H9 (cell line): ENCODE measurements at places on chromosomes 3 and 15. TPM values are rescaled to one million over a fixed set of nuclear protein-coding genes. Genes with fewer than 3 reads are reported as not detected.

ROPN1 gene
- total RNA-seq: not detected in 2 replicates

DNA sequence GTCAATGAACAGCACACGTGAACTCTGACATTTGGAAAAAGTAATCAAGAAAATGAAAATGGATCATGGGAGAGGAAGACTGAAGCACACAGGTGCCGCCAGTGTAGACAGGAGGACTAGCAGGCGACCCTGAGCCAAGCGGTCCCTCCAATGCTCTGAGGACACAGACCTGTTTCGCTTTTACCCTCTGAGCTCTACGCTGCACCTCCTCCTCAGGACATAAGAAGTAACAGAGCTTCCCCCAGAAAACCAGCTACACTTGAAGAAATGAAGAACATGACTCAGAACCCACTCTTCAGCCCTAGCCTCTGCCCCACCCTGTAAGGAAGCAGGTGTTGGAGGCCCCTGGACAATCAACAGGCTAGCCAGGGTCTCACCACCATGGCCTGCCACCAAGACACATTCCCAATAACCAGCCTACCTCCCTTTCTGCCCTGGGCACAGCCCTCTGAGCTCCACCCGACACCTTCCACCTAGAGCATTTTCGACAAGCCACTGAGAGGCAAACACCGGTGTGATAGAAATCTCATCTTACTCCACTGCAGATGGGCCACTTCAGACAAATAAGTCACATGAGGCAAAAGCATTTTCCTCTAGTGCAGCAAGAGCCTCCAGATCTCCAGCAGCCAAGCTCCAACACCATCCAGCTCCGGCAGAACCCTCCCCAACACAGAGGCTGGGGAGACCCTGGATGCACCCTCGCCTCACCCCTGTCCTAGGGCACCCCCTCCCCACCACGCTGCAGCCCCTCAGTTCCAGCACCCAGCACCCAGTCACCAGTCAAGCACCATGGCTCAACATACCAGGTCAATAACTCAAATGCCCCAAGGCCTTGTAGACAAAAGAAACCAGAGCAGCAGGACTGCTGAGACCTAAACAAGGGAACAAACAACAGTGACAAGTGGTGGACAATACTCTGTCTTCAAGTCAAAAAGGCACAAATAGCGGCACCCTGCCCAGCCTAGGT is 11.4 kb downstream of the FAM174B start:
- no peak for DNase-seq
- H3K27me3 ChIP-seq: no peaks in the 10 kb centered on the region
- peaks cover 11% of the 10 kb centered on the region for H3K36me3 ChIP-seq
- peaks cover 30% of the 10 kb centered on the region for H3K4me1 ChIP-seq

DNA sequence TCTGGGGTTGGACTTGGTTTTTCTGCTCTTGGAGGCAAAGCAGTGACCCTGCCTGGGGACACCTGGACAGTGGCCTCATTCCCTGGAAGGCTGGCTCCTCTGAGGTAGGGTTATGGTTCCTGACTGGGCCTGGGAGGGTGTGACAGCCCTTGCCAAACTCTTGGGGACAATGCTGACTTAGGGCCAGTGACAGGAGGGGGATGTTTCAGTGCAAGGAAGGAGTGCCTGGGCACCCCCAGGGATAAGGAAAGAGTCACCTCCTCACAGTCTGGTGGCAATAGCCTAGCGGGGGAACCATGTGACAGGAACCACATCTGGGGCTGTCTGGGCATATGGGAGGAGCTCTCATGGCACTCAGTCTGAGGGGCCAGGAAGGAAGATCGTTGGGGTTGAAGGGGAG is 91.8 kb downstream of the ABHD5 start:
- H3K36me3 ChIP-seq: no peaks in the 10 kb centered on the region
- no peak overlapping the region for H3K4me3 ChIP-seq

DNA sequence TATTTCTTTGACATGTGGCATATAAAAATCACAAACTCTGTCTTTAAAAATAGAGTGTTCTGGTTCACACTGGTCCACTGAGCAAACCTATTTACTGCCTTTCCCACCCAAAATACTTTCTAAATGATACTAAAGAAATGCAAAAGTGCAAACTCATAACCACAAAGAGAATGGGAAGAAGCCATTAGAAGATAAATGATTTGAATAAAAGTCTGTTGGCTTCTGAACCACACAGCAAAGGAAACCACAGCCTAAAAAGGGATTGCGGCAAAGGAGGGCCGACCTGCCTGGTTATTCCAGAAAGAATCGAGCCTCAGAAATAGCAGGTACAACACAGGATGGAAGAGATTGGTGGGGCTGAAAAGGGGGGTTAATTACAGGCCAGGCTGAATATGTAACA is 599.5 kb downstream of the FHIT start:
- no peak for DNase-seq
- H3K4me3 ChIP-seq: no peak overlapping the region
- H3K4me1 ChIP-seq: peaks cover 4% of the 10 kb centered on the region; the same call in 1 of the 2 replicates
- no peak overlapping the region for H3K27ac ChIP-seq

- DNase-seq: no peak
- no peaks in the 10 kb centered on the region for H3K36me3 ChIP-seq
- H3K27me3 ChIP-seq: no peaks in the 10 kb centered on the region
- no peak overlapping the region for H3K4me3 ChIP-seq
Measured at GRCh38 chr3:174955513-174956016, 96.4 kb downstream of the NAALADL2 start.

GOLGA8T gene
- 0.53 TPM in 1 of 2 replicates, not detected in the other for total RNA-seq

GOLGA8H gene
- 0.70 and 0.94 TPM in 2 replicates for total RNA-seq

DNA sequence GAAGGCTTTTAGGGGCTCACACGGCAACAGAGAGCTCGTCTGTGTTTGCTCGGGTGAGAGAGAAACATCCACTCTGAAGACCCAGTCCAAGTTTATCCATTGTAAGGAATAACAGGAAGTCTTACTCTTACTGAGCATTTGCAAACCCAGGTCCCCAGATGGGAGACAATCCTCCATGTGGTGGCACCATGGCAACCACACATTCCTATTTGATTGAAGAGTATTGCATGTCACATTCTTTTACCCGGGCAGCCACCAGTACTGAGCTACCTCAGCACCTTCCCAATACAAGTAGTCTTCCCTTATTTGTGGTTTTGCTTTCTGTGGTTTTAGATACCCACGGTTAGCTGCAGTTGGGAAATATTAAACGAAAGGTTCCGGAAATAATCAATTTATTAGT is 302.9 kb upstream of the RASGRP1 start:
- no peak overlapping the region for H3K4me3 ChIP-seq
- H3K27ac ChIP-seq: no peak overlapping the region

- no peak overlapping the region for H3K27ac ChIP-seq
- no peaks in the 10 kb centered on the region; the same call in 1 of the 3 replicates for H3K36me3 ChIP-seq
- no peak overlapping the region for H3K4me3 ChIP-seq
- DNase-seq: no peak
- H3K4me1 ChIP-seq: peaks cover 2% of the 10 kb centered on the region; the same call in 1 of the 2 replicates
Measured at GRCh38 chr3:191761906-191762305, 300.9 kb downstream of the PYDC2 start.

DNA sequence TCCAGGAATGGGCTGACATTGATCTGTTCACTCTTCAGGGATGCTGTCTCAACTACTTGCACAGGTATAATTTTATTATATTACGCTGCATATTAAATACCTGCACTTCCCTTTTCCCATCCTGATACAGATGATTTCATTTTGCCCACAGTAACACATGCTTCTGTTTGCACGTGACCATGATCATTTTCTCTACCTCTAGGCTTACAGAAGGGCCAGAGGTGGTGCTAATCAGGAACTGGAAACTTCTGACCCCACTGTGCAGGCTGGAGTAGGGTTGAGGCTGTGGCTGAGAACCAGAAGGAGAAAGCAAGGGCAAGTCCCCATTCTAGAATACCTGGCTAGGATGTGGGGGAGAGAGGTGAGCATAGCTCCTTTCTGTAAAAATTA is 304.8 kb downstream of the PTPRG start:
- peaks cover 24% of the 10 kb centered on the region; the same call in 1 of the 2 replicates for H3K4me1 ChIP-seq
- H3K27ac ChIP-seq: no peak overlapping the region
- H3K4me3 ChIP-seq: no peak overlapping the region
- H3K27me3 ChIP-seq: no peaks in the 10 kb centered on the region
- peaks cover 3% of the 10 kb centered on the region; the same call in 2 of the 3 replicates for H3K36me3 ChIP-seq

DNA sequence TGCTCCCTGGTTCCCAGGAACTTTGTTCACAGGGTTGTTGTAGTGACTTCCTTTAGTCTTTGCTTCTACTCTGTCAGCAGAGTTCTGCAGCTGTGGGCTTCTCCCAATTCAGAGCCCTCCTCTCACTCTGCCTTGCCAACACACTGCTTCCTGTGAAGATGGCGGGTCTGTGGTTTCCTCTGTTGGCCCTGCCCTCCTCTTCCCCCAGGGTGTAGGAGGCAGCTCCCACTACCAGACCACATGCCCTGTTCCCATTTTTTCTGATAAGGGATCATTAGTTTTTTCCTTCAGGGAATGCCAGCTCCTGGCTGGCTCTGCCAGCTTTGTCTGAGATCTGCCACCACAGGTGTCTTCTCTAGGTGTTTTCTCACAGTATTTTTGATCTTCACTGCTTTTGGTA is 12.7 kb downstream of the SPSB4 start:
- H3K4me3 ChIP-seq: no peak overlapping the region
- no peaks in the 10 kb centered on the region for H3K36me3 ChIP-seq
- H3K27ac ChIP-seq: no peak overlapping the region
- no peaks in the 10 kb centered on the region for H3K4me1 ChIP-seq
- no peaks in the 10 kb centered on the region for H3K27me3 ChIP-seq
- peak; percentile 25 for DNase-seq

DNA sequence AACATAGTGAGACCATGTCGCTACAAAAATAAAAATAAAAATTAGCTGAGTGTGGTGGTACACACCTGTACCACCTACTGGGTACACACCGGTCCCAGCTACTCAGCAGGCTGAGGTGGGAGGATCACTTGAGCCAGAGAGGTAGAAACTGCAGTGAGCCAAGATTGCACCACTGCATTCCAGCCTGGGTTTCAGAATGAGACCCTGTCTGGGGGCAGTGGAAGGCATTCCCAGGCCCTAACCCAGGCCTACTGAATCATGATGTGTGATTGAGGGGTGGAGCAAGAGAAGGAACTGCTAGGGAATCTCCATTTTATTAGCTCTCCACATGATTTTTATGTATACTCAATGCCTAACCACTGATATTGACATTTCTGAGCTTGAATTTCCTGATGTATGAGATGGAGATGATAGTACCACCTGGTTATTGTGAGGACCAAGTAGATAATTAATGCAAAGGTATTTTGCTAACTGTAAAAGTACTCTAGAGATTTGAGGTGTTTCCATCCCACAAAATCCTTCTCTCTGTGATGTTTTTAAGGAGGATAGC is 169.5 kb upstream of the UMPS start:
- no peak overlapping the region for H3K27ac ChIP-seq
- no peak overlapping the region for H3K4me3 ChIP-seq
- H3K36me3 ChIP-seq: no peaks in the 10 kb centered on the region
- no peaks in the 10 kb centered on the region for H3K27me3 ChIP-seq

DNA sequence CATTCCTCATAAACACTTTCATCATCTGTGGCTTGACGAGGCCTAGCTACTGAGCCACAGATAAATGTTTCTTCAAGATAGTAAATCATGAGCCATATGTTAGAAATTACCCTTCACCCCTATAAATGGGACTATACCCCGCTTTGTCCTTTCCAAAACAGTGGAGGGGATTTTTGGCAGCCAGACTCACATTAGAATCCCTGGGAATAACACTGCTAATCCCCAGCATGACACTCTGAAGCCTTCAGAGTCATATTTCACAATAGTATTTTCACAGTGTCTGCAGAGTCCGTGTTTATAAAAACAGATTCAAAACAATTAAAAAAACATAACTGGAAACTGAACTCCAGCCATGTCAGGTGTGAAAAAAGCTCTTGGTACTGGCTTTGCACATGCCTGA is 271.6 kb downstream of the ERC2 start:
- H3K4me1 ChIP-seq: no peaks in the 10 kb centered on the region; the same call in 1 of the 2 replicates
- DNase-seq: no peak
- no peaks in the 10 kb centered on the region; the same call in 2 of the 3 replicates for H3K36me3 ChIP-seq

CILP gene
- total RNA-seq: 0.04 TPM in 1 of 2 replicates, not detected in the other
